ENCODE measurements at places on chromosomes 13 and 19.
A peak's percentile ranks its signal among the peaks of the same experiment; 100 is the strongest.

DNA sequence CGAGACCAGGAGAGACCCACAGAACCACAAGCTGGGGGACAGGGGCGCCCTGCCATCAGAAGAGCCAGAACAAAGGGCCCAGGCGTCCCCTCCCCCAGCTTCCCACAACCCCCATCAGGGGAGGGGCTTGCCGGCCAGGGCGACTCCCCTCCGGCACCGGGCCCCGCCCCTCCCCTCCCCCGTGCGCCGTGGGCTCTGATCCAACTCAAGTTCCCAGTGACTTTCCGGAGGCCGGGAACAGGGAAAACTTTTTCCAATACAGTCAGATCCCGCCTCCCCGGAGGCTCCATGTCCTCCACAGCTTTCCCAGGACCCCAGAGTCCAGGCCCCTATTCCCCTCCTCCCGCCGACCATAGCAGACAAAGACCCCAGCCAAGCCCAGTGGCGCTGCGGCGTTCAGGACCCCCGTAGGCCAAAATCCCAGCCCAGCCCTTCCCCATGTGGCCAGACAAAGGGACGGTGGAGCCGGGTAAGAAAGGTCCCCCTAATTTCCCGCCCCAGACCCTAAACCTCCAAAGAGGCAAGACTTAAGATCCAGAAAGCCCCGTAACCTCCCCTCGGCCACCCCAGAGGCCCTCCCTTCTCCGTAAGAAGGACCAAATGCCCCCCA lies 673 bp downstream of the TEAD2 start:
- DNase-seq: peak; percentile 91

GRCh38 chr19:17026706-17027534 lies at the start of gene CPAMD8:
CPAMD8 (minus strand) TSS chr19:17026810; CDS start chr19:17026642, 168 bp downstream.
- no peak for DNase-seq

DNA sequence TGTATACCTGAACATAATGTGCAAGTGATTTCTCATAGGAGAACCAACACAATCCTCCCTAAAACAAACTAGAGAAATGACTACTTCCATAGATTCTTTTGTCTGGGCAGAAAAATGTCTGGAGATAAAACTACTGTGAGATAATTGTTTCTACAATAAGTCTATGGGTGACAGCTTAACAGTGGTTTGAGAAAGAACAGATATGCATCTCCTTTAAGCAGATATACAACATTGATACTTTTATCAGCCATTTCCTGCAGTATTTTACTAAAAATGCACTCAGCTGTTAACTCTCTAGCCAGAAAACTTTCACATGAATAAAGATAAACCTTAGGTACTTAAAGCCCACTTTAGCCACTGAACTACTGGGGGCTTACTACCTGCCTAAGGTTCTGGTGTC lies 1132.4 kb downstream of the EFNB2 start:
- DNase-seq: no peak

DNA sequence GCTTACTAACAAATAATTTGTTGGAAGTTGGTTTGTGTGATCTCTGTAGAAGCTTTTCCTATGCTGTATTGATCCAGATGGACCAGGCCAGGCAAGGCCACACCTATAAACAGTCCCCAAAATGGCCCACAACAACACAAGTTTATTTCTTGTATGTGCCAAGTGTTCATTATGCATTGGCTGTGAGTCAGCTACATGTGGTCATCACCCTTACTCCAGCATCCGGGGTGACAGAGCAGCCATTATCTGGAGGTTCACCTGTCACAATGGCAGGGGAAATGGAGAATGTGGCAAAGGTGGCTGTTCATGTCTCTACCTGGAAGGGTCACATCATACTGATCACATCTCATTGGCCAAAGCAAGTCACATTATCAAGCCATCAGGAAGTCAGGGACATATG lies 164.3 kb downstream of the DCT start:
- DNase-seq: no peak

- DNase-seq: no peak
These were observed 806 bp upstream of the ZNF837 start for GRCh38 chr19:58381460-58382212.

DNA sequence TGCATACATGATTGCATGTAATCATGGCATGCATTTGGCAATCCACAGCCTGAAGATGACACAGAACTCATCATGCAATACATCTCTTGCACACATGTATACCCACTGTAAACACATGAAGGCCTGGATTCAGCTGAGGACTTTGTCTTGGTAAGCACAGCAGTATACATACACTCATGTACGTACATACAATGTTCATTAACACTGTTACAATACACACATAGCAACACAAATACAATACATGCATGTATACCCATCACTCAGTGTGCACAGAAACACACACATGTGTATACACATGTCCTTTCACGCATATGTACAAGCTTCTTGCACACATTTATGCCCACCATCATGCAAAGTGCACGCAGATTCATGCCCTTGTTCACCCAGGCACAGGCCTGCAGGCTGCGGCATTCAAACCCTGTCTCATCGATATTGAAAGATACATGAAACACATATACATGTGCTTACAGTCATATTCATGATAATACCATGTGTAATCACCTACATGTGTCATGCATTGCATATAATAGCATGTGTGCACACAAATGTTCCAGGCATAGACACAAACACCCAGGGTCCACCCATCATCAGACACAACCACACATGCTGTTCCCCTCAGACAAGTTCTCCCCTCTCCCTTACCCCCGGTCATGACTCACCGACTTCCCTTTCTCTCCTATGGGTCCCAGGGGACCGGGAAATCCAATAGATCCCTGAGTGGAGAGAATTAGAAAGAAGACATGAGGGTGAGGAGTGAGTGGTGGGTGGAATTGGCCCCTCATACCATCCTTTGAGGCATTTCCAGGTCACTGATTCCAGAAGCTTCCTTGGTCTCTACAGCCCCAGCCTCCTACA lies 28.7 kb downstream of the COL5A3 start:
- DNase-seq: no peak

DNA sequence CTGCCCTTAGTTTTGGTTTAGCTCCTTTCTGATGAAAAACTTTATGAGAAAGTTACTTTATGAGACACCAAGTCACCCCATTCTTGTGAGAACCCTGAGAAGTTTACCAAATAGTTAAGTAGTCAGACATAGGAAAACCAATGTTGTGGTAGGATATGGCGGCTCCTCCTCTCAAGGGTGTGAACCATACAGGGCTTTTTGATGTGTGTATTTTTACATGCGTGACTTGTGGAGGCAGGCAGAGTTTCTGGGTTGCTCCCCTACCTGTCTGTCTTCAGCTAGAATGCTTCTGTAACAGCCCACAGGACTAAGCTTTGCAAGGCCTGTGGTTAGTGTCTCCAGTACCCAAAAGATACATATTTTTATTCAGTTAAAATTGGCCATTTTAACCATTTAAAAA lies 18.3 kb downstream of the UBAC2 start:
- no peak for DNase-seq

- DNase-seq: no peak
These were observed 15.4 kb upstream of the CPAMD8 start for GRCh38 chr19:17041976-17042375.

DNA sequence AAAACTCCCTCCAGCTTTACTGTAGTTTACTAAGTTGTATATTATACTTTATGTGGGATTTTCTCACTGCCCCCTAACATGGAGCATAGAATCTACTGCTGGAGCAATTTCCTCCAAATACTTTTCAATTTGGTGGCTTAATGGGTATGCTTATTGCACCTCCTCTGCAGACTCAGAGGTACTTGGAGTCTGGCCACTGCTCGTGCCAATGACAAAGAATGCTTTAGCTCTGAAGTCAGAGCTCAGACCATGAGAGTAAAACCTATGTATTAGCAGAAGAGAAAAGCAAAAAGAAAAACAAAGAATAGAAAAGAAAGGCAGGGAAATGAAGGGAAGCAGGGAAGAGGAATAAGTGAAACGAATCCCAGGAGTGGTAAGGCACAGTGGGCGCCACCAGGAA lies 71.9 kb downstream of the SUCLA2 start:
- DNase-seq: no peak

DNA sequence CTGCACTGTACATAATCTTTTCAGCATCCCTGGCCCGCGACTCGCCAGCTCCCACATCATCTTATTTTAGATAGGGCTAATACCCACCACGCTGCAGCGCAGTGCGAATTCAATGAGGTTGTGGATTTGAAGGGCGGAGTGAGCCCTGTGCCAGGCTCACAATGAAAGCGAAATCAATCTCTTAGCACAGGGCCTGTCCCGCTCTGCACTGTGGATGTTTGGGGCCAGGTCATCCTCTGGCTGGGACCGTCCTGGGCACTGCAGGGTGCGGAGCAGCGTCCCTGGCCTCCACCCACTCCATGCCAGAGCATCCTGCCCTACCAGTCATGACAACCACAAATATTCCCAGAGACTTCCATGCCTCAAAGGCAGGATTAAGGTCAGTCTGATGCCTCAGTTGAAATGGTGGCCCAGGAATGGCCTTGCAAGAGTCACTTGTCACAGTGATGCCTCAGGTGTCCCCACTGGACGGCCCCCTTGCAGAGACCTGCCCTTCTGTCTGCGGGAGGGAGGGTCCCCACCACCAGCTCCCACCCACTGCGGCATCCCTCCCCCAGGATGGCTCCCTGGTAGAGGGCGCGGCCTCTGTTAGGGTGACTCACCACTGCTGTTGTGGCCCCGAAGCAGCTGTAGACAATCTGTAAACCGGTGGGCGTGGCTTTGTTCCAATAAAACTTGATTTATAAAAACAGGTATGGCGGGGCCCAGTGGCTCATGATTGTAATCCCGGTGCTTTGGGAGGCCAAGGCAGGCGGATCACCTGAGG lies 5.6 kb downstream of the UHRF1 start:
- DNase-seq: peak; percentile 73

DNA sequence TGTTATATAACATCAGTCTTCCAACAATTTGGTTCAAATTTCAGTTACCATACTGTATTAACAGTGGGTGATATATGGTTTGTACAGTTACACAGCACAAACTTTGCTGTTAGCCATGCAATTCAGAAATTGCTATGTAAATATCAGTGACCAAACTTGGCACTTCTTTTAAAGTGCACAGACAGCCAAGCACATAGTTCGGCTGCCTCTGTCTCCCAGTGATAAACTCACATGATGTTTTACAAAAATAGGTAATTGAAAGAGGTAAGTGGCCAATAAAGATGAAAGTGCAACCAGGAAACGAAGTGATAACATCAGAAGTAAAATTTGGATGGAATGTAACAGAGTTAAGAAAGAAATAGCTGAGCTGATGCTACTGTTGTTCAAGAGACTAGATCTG lies 143.9 kb downstream of the PCDH9 start:
- no peak for DNase-seq

DNA sequence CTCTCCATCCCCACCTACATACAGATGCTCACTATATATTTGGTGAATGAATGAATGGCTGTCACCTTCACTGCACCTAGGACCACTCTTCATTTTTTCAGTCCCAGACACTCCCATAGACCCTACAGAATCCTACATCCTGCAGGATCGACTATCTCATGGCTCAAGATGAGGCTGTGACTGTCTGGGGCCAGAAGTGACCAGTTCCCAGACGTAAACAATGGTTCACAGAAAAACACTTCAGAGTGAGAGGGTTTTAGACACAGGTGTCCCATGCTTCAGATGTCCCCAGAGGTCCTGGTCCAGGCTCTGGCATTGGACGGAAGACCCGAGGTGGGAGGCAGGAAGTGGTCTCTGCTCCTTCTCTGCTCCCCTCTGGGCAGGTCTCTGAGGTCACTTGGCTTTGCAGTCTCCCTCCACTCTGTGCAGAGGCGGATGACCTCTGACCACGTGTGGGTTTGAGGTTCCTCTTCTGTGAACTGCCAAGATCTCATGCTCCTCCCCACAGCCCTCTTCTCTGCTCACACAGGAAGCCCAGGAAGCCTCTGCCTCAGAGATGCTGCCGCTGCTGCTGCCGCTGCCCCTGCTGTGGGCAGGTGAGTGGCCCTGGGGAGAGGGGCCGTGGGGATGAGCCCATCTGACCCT lies 24.9 kb downstream of the SIGLEC7 start:
- no peak for DNase-seq

GRCh38 chr19:11481534-11482383 lies 913 bp upstream of the ELAVL3 start:
- DNase-seq: peak; percentile 76

GRCh38 chr13:80862456-80862855 lies 521.5 kb upstream of the SPRY2 start:
- DNase-seq: no peak

GRCh38 chr13:28650284-28650683 lies 8.6 kb upstream of the POMP start:
- DNase-seq: no peak

GRCh38 chr13:31045286-31046081 lies 113.0 kb downstream of the TEX26 start:
- DNase-seq: peak; percentile 74

- DNase-seq: no peak
These were observed at the start of gene IGLON5 for GRCh38 chr19:51311351-51312257. IGLON5 (plus strand) TSS chr19:51311644; CDS start chr19:51311848, 204 bp downstream.

DNA sequence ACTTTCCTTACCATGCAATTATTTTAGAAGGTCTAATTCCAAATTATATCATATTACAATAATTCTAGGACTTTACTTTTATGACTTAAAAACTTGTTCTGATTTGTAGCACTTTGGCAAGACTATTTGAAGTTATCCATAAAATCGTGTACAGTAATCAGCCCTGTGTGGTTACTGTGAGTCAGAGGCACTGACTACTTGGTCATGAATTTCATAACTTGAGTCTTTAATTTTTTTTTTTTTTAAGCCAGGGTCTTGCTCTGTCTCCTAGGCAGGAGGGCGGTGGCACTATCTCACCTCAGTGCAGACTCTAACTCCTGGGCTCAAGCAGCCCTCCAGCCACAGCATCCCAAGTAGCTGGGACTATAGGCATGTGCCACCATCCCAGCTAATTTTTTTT lies 1319.2 kb upstream of the SLC10A2 start:
- no peak for DNase-seq

DNA sequence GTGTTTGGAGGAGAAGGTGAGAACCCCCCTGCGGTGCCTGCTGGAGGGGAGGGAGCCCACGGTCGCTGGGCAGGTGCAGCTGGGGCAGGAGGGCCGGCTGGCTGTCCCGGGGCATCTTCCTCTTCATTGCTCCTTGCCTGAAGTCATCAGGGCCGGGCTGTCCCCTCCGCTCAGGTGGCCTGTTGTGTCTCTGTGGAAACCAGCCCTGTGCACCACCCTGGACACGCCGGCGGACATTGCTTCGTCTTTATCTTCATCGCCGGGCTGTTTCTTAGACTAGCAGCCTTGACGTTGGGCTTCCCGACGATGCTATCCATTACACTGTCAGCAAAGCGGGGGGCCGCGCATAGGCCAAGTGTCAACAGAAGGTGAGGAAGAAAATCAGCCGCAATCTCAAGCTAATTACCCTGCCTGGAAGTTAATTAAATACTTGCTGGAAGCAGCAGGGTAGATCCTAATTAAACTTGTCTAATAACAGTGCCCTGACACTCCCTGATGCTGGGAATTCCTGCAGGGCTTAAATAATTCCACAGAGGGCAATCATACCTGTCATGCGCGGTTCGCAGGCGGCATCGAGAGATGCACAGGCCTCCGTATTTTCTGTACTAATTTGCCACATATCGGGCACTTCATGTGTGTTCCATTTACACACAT lies 111.4 kb upstream of the SOX1 start:
- no peak for DNase-seq
